Right cardiac atrium (tissue), 5 donors: ENCODE measurements at places on chromosomes 16 and 17. TPM values are rescaled to one million over a fixed set of nuclear protein-coding genes. Genes with fewer than 3 reads are reported as not detected.

The GOT2 gene
- total RNA-seq, result 310 TPM

The PHOSPHO1 gene
- 0.74 TPM for total RNA-seq

The MYH3 gene
- 0.97 TPM for total RNA-seq

The TBC1D3I gene
- total RNA-seq, result 0.59 TPM

The METTL23 gene
- 24.1 TPM for total RNA-seq

The TTYH2 gene
- total RNA-seq, result 19.4 TPM

GRCh38 chr17:42409523-42410318 is 13.3 kb downstream of the CAVIN1 start:
- DNase-seq, result peak; percentile 82

DNA sequence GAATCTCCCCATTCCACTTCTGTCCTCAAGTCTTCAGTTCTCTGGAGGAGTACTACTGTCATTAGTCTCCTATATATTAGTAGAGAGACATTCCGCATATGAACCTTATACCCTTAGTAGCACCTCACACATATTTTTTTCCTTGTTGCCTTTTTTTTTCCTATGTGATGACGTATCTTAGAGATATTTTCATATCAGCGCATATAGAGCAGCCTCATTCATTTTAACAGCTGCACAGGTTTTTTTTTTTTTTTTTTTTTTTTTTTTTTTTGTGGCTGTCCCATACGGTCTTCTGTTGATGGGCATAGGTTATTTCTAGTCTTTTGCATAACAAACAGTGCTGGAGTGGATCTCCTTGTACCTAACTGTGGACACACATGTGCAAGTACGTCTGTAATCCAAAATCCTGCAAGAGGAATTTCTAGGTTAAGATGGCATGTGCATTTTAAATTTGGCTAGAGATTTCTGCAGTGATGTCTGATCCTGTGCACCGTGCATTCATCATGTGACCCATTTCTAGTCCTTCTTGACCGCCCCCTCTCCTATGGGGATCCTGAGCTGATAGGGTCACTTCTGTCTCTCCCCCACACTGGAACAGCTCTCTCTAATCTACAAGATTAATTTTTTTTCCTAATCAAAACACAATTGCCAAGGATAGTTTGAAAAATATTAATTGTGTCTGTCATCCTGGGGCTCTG is 64.8 kb downstream of the PRKCB start:
- DNase-seq, result no peak

DNA sequence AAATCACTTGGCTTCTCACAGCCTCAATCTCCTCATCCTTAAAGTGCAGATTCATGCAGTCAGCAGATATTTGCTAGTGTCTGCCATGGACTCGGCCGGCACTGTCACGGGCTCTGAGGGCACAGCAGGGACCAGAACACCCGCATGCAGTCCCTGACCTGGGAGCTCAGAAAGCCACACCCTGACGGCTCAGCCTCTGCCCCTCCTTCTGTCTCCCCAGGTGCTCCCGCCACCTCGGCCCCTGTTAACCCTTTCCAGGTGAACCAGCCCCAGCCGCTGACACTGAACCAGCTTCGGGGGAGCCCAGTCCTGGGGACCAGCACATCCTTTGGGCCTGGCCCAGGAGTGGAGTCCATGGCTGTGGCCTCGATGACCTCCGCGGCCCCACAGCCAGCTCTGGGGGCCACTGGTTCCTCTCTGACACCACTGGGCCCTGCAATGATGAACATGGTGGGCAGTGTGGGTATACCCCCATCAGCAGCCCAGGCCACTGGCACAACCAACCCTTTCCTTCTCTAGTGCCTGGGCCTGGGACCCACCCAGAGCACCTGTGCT is 28.7 kb downstream of the B9D1 start:
- no peak for DNase-seq

DNA sequence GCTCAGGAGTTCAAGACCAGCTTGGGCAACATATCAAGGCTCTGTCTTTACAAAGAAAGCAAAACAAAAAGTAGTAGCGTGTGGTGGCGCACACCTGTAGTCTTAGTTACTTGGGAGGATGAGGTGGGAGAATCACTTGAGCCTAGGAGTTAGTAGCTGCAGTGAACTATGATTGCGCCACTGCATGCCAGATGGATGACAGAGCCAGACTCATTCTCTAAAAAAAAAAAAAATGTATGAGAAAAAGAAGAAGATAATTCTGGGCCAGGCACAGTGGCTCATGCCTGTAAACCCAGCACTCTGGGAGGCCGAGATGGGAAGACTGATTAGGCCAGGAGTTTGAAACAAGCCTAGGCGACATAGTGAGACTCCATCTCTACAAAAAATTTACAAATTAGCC is 28.5 kb downstream of the STAT5B start:
- no peak for DNase-seq

GRCh38 chr17:34259146-34259545 is 4.1 kb downstream of the CCL2 start:
- DNase-seq, result no peak

DNA sequence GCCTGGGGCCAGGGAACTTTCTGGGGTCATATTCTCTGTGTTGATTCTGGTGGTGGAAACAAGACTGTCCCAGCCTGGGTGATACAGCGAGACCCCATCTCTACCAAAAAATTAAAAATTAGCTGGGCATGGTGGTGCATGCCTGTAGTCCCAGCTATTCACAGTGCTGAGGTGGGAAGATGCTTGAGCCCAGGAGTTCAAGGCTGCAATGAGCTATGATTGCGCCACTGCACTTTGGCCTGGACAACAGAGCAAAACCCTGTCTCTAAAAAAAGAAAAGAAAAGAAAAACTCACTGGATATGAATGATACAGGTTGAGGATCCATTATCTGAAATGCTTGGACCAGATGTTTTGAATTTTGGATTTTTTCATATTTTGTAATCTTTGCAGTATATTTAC is 13.6 kb downstream of the SCGB1C2 start:
- no peak for DNase-seq

- DNase-seq, result peak; percentile 50
Observed at GRCh38 chr17:489758-490329, 137.2 kb upstream of the RPH3AL start.

DNA sequence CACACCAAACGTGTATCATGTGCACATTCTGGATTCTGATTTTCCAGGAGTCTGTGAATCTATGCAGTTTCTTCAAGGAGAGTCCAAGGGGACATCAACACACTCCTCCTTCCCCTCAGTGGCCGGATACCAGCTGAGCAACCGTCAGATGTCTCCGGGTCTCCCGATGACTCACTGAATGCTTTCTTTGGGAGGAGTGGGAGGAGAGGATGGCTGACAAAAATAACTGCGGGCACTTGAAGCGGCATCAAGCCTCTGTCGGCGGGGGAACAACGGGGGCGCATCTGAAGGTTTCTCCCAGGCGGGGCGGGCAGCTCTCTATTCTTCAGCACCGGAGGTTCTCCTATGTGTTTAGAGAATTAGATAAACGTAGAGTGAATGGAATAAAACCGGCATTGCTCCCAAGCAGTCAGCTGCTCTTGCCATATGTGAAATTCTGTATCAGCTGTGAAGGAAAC is 24.6 kb upstream of the LRRC75A start:
- no peak for DNase-seq

DNA sequence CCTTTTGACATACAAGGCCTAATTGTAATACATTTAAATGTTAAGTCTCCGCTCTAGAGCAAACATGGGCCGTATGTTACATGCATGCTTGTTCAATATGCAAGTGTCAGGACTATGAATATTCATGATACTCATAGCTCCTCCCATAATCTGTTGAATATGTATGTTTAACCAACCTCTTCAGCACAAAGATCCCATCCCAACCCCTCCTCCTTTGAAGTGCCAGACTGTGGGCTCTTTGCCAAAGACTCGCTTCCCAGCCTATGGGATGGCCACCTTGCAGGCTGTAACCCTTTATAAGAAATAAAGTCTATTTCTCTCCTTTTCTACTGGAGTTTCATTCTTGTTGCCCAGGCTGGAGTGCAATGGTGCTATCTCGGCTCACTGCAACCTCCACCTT is 156.2 kb downstream of the ABCC12 start:
- DNase-seq, result no peak

DNA sequence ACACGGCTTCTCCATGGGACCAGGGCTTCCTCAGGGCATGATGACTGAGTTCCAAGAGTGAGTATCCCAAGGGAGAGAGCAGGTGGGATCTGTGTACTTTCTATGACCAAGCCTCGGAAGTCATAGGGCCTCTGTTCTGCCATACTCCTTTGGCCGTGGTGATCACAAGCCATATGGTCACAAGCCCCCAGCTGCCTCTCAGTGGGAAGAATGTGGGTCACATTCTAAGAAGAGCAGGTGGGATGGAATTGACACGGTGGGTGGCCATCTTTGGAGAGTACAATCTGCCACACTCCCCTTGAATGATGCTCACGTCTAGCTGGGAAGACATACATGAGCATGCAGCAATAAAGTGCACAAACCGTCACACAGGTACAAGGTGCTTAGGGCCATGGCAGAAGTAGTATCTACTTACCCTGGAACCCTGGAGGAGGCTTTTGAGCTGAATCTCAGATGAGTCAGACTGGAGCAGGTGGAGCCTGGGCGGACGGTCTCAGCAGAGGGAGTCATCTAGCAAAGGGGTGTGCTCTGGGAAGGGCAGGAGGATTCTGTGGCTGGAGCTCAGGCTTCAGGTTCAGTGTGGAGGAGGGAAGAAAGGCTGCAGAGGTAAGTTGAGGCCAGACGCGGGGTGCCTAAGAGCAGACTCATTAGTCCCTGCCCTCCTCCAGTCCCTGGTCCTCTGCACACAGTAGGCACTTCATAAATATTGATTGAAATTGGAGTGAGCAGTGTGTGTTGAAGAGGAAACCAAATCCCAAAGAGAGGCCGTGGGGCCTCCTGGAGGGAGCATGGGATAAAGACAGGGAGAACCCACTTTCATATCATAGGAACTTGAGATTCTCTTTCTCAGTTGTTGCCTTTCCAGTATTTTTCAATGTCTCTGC is 26.6 kb downstream of the GOSR2 start:
- no peak for DNase-seq

GRCh38 chr17:70355185-70355584 is 185.9 kb downstream of the KCNJ2 start:
- no peak for DNase-seq

GRCh38 chr17:77692571-77693161 is 265.8 kb upstream of the TNRC6C start:
- no peak for DNase-seq

DNA sequence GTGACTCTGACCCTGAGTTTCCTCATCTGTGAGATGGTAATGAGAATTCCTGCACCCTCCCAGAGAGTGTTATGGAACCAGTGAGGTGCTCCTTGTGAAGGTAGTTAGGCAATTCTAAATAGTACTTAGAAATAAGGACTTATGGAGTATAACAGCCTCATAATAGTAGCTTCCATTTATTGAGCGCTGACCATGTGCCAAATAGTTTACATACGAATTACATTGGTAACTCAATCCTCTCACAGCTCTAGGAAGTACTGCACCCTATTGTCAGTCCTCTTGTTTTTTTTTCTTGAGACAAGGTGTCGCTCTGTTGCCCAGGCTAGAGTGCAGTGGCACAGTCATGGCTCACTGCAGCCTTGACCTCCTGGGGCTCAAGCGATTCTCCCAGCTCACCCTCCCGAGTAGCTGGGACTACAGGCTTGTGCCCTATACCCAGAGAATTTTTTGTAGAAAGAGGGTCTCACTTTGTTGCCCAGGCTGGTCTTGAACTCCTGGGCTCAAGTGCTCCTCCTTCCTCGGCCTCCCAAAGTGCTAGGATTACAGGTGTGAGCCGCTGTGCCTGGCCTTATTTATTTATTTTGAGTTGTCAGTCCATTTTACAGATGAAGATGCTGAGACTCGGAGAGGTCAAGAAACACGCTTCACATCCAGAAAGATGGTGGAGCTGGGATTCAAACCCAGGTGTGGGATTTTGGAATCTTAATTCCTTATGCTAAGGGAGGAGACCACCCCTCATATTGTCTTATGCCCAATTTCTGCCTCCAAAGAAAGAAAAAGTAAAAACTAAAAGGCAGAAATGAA is 2.9 kb downstream of the TNS4 start:
- DNase-seq, result peak; percentile 12

DNA sequence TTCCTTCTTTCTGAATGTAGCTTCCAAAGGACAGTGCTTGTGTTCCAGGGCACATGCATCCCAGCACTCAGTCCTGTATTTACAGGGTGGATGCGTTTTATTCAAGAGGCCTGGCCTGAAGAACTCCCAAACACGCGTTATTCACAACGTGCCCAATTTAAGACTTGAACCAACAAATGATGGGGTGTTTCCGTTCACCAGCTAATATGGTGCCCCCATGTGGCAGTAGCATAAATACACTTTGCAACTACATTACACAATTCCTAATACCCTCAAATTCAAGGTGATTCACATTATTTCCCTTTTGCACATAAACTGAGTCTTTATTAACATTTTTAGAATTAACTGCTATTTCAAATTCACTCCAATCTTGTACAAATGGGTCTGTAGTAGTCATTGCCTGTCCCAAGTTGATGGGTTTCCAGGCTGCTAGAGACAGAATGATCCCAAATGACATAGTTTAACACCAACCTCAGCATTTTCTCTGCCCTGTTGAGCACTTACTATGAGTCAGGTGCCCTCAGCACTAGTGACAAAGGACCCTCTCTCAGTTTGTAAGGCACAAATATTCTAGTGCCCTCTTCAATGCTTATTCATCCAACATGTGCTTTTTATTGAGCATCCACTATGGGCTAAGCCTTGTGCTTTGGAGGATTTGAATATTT is 26.9 kb downstream of the HSD17B2 start:
- no peak for DNase-seq

GRCh38 chr17:3772764-3773163 is 28.2 kb downstream of the ITGAE start:
- no peak for DNase-seq

- peak; percentile 7 for DNase-seq
Observed at GRCh38 chr17:50631908-50632571, 2.6 kb upstream of the ABCC3 start.

GRCh38 chr17:76519048-76519966 is 18.1 kb upstream of the RHBDF2 start:
- no peak for DNase-seq

DNA sequence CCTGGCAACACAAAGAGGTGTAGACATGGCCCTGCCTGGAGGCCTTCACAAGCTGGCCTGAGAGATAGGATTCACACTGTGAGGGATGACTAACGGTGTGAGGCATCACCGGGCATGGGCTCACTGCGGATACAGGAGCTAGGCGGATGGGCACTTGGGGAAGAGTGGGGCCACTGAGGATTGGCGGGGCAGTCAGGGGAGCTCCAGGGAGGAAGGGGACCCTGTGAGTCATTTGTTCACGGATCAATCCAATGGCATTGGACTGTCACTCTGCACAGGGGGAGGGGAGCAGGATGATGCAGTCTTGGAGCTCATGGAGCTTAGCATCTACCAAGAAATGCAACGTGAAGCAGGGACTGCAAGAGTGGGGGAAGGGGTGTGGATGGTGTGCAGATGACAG is 117.3 kb downstream of the SDK2 start:
- DNase-seq, result no peak
